ENCODE measurements at places on chromosomes 4 and X.

GRCh38 chrX:101206471-101206870 is 13.1 kb upstream of the DRP2 start:
- DNase-seq = no peak

- no peak for DNase-seq
These were observed 28.7 kb upstream of the MAP3K15 start for GRCh38 chrX:19543951-19544381.

GRCh38 chr4:40065010-40065409 is 8.4 kb downstream of the N4BP2 start:
- DNase-seq = no peak

GRCh38 chr4:148565801-148566200 is 123.6 kb upstream of the NR3C2 start:
- DNase-seq = no peak

DNA sequence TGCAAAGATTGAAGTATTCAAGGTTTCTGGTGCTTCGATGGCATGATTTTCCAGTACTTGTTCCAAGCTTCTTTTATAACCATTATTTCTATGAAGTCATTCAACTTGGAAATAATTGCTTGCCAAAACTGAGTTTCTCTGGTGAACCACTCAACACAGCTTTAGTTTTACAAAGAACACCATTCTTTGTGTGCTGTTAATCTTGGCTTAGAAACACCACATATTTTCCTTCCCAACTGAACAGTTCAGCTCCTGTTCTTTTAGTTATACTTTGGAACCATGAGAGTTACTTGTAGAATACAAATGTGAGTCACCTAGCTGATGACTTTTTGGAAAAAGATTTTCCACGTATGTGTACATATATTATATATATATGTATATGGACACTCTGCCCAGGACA is 32.7 kb downstream of the TMEM47 start:
- no peak for DNase-seq

DNA sequence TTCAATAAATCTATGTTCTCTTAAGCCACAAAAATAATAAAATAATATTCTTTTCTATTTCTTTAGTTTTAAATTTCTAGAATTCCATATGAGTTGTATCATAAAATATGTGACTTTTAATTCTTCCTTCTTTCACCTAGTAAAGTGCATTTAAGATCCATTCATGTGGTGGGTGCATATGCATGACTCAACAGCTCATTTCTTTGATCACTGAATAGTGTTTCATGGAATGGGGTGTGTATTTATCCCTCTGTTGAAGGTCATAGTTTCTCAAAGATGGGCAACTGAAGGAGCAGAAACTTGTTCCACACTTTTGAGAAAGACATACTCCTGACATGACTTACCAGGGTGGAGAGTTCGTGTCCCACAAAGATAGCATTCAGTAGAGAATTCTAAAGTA is 1230.3 kb upstream of the AGA start:
- DNase-seq = no peak

DNA sequence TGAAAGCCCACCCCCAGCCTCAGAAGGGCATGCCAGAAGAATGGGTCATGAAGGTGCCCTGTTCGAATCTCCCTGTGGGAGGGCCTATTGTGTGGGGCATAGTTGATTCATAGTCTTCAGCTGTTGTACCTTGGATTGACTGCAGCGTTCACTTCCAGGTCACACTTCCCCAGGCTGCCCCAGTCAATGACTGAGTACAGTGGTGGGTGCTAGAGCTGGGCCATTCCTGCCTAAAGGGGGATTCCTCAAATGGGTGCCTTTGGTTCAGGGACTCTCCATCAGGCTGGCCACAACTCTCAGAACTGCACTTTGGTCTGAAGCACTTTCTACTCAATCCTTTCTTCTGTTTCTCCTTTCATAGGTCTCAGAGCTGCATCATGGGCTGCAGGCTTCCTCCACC is 35.0 kb upstream of the RASGEF1B start:
- no peak for DNase-seq

GRCh38 chr4:722169-722725 is 16.6 kb downstream of the PCGF3 start:
- DNase-seq = no peak

GRCh38 chrX:111170017-111170416 is 74.0 kb downstream of the PAK3 start:
- DNase-seq = no peak

- no peak for DNase-seq
These were observed 33.7 kb upstream of the MSL3 start for GRCh38 chrX:11724122-11725017.

GRCh38 chr4:84878546-84878945 is 87.9 kb downstream of the WDFY3 start:
- DNase-seq = no peak

- DNase-seq = no peak
These were observed 17.6 kb upstream of the CC2D2A start for GRCh38 chr4:15451866-15452765.

- no peak for DNase-seq
These were observed 58.8 kb upstream of the LHFPL1 start for GRCh38 chrX:112738347-112739033.

DNA sequence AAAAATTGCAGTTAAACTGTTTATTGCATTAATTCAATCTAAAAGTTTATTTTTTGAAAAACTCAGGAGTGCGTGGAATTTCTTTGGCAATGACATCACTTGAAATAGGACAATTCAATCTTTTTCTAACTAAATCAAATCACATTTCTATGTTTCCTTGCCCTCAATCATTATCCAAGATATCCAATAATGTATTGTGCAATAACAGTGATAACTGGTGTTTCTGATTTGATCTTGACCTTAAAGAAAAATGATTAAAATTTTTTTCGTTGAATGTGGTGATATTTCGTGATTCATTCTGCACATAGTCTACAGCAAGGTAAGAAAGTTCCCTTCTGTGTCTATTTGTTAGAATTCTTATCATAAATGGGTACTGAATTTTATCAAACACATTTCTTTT is 163.2 kb downstream of the SPCS3 start:
- no peak for DNase-seq

GRCh38 chrX:9765072-9765736 is 443 bp downstream of the GPR143 start:
- DNase-seq = no peak

DNA sequence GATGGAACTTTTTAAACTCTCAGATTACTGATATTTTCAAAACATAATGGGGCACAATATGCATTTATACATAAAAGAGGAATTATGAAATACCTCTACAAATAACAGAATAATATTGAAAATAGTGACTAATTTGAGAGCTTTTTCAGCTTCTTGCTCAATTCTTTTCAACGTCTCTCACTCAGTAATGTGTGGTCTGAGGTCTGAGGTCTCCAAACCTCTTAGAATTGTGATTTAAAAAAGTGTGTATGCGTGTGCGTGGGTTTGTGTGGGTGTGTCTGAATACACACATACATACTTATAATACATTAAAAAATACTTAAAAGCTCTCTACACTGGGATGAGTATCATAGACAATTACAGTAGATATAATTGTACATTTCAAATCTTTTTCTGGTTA is 7.9 kb downstream of the NDNF start:
- DNase-seq = no peak

- no peak for DNase-seq
These were observed 58.9 kb downstream of the HOPX start for GRCh38 chr4:56622176-56622575.

DNA sequence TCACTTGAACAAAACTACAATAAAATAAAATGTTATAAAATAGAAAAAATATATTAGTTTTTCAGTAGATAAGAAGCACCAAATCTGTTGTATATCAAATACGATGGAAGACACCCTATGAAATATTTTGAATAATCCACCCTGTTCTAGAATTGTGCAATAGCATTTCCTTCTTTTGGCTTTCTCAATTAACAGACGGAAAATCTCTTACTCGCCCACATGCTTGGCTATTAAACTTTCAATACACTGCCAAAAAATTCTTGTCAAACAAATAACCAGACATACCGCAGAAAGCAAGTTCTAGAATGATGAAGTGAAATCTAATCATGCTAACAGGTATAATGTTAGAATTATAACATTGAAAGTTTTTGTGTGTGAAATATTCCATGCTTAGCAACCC is 671.6 kb upstream of the SLIT2 start:
- DNase-seq = no peak

DNA sequence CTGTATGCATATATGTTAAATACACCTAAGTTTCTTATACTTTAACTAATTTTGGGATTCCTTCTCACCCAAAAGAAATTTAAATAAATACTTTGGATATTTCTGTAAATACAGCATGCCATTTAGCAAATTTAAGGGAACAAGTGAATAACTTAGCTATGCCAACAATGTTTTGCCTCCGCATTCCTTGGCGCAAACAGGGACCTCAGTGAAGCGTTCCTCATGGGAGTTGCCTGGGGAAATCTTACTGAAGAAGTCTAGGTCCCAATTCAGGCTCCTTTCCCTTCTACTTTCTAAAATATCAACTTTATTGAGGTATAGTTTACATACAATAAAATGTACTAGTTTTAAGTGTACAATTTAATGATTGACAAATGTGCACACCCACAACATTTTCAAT is 25.0 kb downstream of the COL4A5 start:
- no peak for DNase-seq

DNA sequence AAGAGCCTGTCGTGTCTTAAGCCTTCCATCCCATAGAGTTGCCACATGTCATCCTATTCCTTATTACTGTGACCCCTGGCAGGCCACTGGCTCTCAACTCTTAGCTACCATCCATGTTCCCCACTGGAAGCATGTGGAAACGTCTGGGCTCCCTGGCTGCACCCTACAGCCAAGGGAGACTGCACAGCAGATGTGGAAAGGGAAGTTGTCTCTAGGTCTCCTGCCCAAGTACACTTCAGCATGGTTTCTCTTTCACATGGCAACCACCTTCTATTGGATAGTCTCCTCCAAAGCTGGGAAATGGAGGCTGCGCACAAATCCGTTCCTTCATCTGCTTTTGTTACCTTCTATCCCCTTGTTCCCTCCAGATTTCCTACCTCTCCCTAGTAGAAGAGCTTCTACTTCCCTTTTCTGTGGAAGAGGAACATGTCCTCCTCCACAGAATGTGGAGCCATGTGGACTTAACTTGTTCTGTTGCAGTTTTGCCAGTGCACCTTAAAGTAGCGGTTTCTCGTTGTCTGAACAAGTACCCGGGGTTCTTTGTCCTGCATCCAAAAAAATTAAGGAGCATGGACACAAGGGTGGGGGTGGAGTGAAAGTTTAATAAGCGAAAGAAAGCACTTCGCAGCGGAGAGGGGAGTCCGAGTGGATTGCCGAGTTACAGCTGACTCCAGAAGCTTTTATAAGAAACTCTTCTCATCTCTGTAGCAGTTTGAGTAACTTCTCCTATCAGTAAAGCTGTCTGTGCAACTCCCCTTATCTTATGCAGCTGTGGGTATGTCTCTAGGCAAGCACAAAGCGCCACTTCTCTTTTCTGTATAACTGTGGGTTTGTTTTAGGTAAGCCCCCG is 52.5 kb downstream of the HMGB2 start:
- DNase-seq = no peak

GRCh38 chrX:12292996-12293765 is 154.9 kb downstream of the FRMPD4 start:
- no peak for DNase-seq

DNA sequence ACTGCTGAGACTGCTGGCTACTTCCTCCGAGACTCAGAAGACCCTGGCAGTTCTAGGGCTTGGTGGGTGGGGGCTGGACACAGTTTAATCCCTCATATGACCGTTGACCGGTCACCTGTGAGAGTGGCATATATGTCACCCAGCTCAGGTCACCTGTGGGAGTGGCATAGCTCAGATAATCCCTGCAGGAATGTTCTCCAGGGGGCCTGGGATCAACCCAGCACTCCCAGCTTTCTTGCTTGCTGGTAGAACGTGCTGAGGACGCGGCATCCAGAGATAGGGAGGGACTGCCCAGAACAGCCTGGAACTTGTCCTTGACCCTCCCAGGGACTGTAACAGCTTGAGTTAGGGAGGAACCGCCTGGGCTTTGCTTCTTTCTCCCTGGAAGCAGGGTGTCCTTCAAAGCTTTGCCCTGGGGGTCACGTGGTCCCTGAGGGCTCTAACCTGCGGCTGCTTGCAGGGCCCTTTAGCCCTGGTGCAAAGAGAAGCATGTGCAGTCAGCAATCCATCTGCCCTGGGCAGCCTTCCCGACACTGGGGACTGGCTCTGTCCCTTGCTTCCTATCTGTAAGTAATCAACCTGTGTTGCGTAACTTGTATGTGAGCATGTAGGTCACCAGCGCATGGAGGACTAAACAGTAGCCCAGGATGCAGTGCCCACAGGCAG is 55.3 kb downstream of the ZFYVE28 start:
- no peak for DNase-seq

DNA sequence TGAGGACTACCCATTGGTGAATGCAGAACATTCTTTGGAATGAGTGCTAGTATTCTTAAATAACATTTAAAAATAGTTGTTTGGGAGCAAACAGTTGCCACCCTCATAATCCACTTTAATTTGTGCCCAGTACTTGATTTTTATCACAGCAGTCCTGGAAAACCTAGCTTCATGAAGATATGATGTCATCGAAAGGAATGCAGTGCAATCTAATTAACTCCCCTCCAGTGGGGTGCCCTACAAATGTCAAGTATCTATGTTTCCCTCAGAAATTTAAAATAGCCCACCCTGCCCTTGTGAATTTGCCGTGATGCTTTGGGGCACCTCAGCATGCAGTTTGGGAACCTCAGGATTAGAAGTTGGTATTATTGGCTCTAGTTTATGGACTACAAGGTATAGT is 5.4 kb downstream of the RAB9A start:
- no peak for DNase-seq

- no peak for DNase-seq
These were observed 123.6 kb upstream of the INTU start for GRCh38 chr4:127509155-127509554.

- no peak for DNase-seq
These were observed 926.1 kb downstream of the FAM133A start for GRCh38 chrX:94600077-94600476.

DNA sequence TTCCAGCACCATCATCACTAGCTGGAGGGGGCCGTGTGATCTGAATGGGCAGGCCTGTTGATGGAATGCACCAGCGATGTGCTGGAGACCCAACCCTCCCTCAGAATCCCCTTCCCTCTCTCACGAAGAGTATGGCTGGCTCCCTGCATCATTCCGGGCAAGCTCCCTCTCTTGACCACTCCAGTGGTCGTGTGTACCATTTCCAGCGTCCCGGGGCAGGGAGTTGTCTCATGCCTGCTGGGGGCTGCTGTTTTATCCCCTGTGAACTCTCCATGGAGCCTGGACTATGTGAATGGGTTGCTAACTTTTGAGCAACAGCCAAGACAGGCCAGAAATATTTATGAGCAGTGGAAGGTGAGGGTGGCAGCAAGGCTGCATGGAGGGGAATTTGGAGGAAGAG is 8.1 kb downstream of the CSAG1 start:
- no peak for DNase-seq

DNA sequence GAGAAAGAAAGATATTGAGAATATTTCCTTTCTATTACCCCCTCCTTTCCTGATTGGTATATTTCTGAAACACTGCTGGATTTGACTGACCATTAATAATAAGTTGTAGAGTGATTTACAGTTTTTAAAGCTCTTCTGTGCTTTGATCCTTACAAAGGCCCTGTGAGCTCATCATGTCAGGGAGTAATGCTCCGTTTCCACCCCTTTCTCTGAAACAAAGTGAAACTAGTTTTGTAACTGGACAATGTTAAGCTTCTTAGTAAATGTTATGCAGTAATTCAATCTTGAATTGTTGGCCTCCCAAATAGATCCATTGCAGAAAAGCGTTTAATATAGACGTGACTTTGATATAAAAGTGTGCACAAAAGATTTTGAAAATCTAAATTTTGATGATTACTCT is 190.1 kb upstream of the GNPDA2 start:
- DNase-seq = no peak

GRCh38 chrX:8520178-8520577 is 55.5 kb downstream of the VCX3B start:
- DNase-seq = no peak

Data from NCI-H187 treated with DMSO at 0.1 percent for 48 hours (cell line).